NCI-H524 treated with DMSO at 0.1 percent for 48 hours (cell line): ENCODE measurements at places on chromosomes 1 and 21.

DNA sequence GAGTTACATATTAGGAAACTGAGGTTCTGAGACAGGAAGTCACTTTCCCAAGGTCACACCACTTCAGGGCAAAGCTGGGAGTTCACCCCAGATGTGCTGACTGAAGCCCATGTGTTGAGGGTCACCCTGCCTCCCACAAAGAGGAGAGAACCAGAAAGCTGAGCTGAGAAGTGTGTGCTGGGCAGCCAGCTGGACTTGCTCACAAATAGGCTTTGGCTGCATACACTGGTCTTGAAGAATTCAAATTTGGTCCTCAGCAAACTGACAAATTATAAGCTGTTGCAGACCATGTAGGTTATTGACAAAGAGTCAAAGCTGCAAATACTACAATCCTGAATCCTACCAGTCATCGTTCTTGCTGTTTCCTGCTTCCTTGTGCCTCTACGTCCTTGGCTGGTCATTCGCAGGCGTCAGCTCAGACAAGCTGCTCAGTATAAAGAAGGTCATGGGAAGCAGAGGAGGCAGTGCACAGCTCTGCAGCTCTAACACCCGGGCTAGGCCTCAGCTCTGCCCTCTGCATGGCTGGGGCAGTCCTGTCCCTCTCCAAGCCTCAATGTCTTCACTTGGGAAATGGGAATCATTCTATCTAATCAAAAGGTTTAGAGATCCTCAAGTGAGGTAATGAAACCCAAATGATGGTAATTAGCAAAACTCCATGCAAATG, 40.0 kb downstream of the CDCP2 start:
- no peak for DNase-seq

DNA sequence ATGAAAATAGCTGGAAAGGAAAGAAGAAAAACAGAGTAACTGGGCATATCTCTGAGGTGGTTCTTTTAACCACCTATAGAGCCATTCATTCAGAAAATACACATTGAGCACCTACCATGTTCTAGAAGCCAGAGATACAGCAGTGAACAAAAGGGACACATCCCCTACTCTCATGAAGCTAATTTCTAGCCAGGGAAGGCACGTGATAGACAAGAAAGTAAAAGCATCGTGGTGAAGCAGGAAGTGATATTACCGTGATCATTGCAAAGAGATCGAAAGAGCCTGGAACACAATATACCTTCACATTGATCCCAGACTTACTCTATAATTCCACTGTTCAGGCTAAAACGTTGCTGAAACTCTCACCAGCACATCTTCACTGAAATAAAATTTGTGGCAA, 76.0 kb downstream of the TIAM1 start:
- no peak for DNase-seq

GRCh38 chr1:93702111-93702827, 20.6 kb upstream of the BCAR3 start:
- no peak for DNase-seq

DNA sequence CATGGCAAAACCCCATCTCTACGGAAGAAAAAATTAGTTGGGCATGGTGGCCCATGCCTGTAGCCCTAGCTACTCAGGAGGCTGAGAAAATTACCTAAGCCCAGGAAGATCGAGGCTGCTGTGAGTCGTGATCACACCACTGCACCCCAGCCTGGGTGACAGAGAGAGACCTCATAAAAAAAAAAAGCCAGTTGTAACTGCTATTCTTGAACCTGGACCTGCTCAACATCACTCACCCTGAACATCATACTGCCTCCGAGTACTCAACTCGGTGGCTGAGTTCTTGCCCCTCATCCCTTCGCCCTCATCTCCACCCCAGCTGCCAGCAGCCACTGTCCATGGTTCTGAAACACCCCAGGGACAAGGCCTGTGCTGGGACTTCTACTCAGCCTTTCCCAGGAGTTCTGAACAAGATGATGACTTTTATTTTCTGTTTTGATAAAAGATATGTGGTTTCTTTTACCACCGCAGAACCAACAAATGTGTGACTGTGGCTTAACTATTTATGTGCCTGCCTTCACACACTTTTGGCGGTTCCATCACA, 5.4 kb upstream of the DISP3 start:
- no peak for DNase-seq

DNA sequence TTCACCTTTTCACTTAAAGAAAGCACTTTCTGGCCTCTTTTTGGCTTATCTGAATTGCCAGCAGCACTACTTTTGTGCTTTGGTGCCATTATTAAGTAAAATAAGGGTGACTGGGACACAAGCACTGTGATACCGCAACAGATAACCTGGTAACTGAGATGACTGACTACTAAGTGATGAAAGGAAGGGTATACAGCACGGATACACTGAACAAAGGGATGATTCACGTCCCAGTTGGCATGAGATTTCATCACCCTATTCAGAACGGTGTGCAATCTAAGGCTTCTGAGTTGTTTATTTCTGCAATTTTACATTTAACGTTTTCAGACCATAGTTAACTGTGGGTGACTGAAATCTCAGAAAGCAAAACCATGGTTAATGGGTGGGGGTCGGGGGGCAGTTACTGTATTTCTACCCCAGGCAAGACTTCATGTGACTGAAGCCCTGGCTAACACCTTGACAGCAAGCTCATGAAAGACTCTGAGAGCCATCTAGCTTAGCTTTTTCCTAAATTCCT, 102.8 kb downstream of the CLIC6 start:
- DNase-seq = no peak

DNA sequence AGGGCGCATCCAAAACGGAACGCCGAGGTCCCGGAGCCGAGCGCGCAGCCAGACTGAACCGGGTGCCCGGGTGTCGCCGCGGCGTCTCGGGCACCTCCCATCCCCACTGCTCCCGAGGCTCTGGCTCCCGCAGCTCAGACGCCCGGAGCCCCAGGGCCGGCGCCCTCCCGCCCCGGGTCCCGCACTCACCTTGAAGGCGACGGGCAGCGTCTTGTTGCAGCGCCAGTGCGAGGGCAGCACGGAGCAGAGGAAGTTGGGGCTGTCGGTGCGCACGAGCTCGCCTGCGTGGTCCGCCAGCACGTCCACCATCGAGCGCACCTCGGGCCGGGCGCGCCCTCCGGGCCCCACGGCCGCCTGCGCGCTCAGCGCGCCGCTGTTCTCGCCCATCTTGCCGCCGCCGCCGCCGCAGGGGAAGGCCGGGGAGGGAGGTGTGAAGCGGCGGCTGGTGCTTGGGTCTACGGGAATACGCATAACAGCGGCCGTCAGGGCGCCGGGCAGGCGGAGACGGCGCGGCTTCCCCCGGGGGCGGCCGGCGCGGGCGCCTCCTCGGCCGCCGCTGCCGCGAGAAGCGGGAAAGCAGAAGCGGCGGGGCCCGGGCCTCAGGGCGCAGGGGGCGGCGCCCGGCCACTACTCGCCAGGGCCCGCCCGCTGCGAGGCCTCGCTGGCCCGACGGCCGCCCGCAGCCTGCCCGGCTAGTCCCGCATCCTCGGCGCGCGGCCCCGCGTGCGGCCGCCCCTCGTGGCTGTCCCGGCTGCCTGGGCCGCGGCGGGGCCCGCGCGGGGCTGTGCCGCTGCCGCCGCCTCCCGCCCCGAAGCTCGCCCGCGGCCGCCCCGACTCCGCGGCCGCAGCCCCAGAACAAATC, 447 bp downstream of the RUNX3 start:
- no peak for DNase-seq

- no peak for DNase-seq
Measured at GRCh38 chr1:26700711-26701110, 4.9 kb downstream of the ARID1A start.

DNA sequence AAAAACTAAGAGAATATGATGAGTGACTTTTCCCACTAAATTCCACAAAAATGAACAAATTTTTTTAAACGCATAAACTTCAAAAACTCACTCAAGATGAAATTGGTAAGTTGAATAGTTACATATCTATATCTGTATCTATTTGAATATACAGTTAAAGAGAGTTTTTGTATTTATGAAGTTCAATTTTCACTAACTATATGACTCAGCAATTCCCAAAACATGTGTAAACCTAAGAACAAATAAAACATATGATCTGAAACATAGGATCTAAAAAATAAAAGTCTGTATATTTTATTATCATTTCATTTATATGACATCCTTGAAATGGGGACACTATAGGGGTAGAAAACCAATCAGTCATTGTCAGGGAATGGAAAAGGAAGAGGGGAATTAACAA, 105.7 kb upstream of the SNX7 start:
- no peak for DNase-seq

DNA sequence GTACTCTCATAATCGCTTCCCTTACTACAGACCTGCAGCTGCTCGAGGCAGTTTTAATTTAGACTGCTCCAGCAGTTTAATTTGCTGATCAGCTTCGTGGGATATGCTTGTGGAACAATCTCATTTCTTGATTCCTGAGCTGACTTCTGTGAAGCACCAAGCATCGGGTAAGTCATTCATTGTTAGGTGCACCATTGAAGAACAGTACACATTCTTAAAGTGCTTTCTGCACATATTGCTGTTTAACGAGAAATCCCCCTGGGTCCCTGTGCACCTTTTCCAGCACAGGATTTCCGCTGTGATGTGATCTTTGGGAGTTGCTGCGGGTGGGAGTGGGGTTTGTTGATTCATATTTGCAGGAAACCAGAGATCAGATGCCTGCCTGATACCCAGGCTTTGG, 9.1 kb downstream of the GALNT2 start:
- no peak for DNase-seq

DNA sequence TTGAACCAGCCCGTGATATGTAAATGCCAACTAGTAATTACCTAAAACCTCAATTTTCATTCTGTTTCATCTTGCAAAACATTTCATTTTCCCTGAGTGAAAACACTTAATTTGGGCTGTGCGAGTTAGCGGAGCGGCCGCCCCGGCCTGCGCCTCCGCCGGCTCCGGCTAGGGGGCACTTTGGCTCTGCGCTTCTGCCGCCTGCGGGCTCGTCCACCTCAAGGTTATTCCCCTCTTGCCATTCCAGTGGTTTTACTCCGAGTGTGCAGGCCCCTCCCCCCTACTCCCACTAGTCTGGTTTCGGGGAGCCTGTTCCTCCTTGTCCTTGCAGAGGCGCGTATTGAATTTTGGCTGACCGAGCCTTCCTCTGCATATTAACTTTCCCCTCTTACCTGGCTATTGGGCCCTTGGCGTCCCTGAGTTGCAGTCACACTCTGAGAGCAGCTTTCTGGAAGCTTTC, 55.6 kb downstream of the PEX14 start:
- no peak for DNase-seq

GRCh38 chr1:178870944-178871343, at the start of gene ANGPTL1:
ANGPTL1 (minus strand) TSS chr1:178871077; CDS start chr1:178865776, 5,301 bp downstream.
- DNase-seq = no peak

GRCh38 chr1:17895401-17895800, 140.3 kb downstream of the ACTL8 start:
- no peak for DNase-seq

DNA sequence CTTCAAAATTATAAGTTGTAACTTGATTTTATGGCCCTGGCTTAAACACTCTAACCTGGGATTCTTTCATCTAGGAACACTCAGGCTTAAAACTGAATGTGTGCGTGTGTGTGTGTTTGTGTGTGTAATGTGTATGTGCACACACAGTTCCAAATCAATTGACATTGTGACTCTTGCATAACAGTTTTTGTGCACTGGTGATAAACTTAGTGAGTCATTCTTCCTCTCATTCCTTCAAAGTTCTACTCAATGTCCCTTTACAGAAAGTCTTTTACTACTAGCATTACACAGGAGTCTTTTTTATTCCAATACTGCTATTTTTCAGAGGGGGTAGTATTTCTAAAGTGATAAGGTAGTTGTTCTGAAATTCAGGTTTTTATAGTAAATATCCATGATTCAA, 943.6 kb downstream of the KCNT2 start:
- no peak for DNase-seq

DNA sequence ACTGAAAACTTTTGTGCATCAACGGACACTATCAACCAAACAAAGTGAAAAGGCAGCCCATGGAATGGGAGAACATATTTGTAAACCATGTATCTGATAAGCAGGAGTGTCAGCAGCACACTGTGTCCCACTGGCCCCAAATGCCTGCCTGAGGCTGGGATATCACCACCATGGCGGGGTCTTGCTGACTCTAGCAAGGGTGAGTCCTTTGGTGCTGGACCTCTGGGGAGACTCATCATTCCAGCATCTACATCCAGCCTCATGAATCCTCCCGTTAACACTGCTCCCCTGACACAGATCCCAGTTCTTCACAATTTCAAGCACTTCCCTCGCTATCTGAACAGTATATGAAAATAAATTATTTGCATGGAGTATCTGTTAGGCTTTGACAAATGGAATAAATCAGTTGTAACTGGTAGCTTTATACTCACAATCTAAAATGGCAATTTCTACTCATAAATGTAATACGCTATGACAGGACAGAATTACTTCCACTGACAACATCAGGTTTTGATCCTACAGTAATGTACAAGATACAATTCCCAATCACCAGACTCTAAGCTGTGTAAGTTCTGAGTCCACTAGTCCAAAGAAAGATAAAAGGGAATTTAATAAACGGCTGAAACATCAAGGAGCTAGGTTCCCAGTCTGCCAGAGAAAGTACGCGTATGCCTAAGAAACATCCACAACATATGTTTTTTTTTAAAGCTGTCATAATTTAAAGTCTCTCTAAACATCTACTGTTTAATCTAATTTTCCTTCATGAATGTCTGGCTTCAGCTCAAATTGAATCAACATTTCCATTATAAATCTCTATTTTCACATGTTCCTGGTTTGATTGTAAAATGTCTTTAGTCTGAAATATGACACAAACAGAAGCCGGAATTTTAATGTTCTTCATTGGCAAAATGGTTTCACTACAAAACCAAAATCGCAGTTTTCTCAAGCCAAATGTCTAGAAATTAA, 95.1 kb downstream of the SIPA1L2 start:
- DNase-seq = no peak

GRCh38 chr1:81921851-81922462, 121.2 kb downstream of the ADGRL2 start:
- DNase-seq = no peak

DNA sequence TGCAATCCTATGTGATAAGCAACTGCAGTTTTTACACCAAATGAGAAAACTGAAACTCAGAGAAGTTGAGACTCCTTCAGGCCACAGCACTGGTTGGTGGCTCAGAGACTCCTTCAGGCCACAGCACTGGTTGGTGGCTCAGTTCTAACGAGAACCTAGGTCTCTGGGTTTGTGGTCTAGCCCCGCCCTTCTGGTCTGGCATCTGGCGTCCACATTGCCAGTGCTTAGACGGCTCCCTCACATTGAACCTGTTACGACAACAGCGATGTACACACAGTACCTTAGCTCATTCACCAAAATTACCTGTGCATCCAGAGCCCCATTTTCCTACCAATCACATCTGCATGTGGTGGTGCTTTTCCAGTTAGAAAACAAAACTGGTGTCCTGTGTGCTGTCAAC, 66.1 kb downstream of the NID1 start:
- no peak for DNase-seq
